8988T (cell line): ENCODE measurements at places on chromosomes 1 and 21.

DNA sequence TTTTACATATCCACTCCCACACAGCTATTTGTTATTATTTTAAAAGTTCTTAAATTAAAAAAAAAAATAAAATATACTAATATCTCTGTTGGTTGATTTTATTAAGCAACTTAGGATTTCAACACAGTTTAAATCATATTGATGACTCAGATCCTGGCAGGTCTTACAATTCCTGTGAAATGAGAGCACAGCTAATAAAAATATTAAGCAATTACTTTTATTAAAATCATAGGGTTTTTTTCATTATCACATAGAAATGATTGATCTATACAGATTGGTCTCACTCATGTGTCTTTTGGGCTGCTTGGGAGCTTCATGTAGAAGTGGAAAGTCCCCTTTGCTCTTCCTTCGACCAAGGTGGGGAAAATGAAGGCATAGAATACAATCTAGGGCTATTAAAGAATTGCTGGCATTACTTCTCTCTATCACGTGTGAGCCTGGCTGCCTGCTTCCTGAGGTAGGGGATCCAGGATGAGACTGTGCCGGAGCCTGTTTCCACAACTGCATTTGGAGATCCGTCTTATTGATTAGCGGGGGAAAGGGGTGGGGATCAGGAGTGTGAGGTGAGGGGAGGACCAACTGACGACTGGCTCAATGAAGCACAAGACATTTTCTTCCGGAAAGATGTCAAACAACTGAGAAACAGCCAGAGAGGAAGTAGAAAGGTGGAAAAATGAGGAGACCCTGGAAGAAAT lies 858.0 kb downstream of the USP25 start:
- DNase-seq, result no peak

DNA sequence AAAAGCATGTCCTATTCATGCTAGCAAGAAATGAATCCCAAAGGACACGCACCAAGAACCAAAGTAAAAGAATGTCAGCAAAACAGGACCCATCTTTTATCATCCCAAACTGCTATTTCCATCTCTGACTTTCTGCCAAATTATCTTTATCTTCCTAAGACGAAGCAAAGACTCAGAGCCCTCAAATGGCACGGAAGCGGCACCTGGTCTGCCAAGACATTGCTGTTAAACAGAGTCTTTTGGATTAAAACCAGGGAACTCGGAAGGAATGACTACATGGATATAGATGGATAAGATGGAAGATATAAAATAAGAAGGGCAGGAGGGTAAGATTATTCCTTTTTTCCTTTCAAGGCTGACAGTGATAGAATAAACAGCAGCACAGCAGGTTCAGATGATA lies 60.8 kb upstream of the LBR start:
- no peak for DNase-seq

GRCh38 chr1:167013108-167013929 lies 24.2 kb downstream of the MAEL start:
- DNase-seq, result no peak

- no peak for DNase-seq
These were observed 109.7 kb upstream of the HP1BP3 start for GRCh38 chr1:20896826-20897225.

GRCh38 chr1:238652346-238652968 lies 733.9 kb upstream of the CHRM3 start:
- DNase-seq, result no peak

GRCh38 chr1:34188418-34188817 lies 11.7 kb downstream of the C1orf94 start:
- DNase-seq, result no peak

GRCh38 chr1:234710381-234710780 lies 100.4 kb upstream of the IRF2BP2 start:
- DNase-seq, result no peak

- no peak for DNase-seq
These were observed 76.7 kb upstream of the KCNK2 start for GRCh38 chr1:215005656-215006345.

DNA sequence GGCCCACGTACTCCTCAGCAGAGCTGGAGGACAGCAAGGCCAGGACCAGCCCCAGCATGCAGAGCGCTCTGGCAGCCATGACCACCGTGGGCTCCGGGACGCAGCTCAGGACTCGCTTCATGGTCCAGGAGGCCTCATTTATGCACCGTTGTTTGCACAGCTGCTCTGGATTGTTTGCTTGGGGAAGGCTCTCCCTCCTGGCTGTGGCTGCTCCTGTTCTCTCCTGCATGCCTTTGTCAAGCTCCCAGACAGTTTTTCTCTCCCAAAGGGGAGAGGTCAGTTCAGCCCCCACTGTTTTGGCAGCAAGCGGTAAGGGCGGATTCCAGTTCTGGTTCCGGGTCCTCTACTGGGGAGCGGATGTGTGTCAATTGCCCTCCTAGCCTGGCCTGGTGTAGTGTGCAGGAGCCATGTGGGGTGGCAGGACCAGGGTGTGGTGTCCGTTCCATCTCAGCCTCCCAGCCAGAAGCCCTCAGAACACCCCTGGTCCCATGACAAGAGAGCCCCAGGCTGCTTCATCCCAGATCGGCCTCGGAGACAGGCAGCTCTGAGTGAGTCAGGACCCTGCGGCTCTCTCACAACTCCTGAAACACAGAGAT lies at the start of gene TFF3:
TSS of gene TFF3 (minus strand) at position 114 of the 596 bp plus-strand sequence. CDS start at position 79, 35 bp downstream.
- DNase-seq, result no peak

- DNase-seq, result no peak
These were observed 88.8 kb upstream of the SLFNL1 start for GRCh38 chr1:41110286-41110685.

DNA sequence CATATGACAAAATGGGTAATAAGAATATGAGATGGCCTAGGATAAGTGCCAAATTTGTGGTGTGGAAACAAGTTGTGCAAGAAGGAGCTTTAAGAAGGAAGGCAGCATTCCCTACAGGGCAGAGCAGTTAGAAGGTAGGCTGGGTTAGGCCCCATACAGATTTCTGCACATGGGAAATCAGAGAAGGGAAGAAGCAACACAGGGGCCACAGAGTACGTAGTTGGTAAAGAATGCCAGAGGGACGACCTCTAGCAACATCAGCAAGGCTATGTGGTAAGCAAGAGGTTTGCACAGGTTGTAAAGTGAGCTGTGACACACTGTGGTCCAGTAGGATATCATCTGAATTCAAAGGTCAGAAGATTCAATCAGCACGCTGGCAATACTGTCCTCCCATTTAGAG lies 765.6 kb upstream of the B3GALT2 start:
- DNase-seq, result no peak

DNA sequence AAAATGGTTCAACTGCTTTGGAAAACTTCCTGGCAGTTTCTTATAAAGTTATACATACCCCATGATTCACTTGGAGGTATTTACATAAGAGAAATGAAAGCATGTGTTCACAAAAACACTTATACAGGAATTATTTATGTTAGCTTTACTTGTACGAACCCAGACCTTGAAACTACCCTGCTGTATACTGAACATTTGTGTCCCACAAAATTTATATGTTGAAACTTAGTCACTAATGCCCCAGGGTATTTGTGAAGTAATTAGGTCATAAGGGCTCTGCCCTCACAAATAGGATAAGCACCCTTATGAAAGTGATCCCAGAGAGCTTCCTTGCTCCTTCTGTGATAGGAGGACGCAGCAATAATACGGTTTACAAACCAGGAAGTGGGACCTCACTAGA lies 42.7 kb upstream of the B3GALT2 start:
- DNase-seq, result no peak

GRCh38 chr1:31875636-31876236 lies 59.9 kb upstream of the SPOCD1 start:
- DNase-seq, result no peak

- no peak for DNase-seq
These were observed 2.6 kb upstream of the TTLL7 start for GRCh38 chr1:84001501-84001900.

DNA sequence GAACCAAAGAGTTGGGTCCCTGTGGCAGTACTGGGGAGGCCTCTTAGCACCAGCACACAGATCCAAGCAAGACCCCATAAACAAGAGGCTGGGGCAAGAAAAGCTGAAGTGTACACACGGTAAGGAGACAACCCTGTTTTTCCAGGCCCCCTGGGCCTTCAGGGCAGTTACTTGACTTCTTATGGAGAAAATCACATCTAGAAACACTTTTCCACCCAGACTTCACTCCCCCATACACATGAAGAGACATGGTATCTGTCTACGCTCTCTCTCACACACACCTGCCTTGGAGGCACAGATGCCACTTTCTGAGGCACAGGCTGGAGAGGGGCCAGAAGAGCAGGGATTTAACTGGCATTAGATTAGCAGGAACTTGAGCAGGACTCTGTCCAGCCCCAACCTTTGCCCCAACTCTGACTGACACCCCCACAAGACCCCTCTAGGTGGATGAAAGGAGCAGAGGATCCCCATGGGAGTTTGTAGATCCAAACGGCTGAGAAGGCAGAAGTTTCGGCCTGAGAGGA lies 2.2 kb downstream of the CERS2 start:
- no peak for DNase-seq

GRCh38 chr1:116087628-116088027 lies 23.6 kb upstream of the MAB21L3 start:
- no peak for DNase-seq

- no peak for DNase-seq
These were observed 134.0 kb upstream of the ARHGEF16 start for GRCh38 chr1:3320246-3321152.
